ENCODE measurements at places on chromosomes 3 and 15. TPM values are rescaled to one million over a fixed set of nuclear protein-coding genes. Genes with fewer than 3 reads are reported as not detected.

The VWA5B2 gene
- not detected for total RNA-seq

DNA sequence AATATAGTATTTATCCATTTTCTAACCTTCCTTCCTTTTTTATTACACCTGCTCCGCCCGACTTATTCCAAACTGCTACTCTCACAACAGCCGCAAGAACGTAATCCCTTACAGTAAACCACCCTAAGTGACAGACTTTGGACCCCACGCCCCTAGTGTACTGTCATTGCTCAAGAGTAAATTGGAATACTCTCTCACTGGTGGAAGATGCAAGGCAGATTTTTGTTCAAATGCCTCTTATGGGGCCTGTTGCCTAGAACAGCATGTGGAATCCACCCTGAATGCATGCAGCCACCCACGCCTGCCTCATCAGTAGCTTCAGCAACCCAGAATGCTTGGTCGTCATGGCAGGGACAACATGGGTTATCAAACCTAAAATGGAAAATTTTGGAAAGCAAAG is 226.2 kb upstream of the ST8SIA2 start:
- DNase-seq = no peak

DNA sequence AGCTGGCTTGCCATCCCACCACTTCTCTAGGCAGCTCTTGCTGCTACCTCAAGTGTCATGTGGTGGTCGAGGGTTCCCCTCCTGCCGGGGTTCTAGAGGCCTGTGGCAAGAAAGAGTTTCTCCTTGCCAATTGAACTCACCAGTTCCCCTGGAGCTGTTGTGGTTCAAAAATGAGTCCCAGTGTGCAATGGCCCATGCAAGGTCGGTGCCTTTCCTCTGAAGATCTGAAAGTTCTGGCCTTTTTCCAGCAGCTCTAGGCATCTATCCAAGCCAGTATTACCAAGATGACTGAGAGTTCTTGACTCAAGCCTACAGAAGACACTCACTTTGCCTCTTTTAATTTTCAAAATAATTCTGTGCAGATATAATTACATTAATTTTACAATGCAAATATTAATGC is 163.6 kb downstream of the KCNMB2 start:
- no peak for DNase-seq

The MUC13 gene
- total RNA-seq = not detected

The SCN11A gene
- total RNA-seq = 0.08 TPM

The REC114 gene
- 4.6 TPM for total RNA-seq

- no peak for DNase-seq
These were observed 12.5 kb upstream of the FAM174B start for GRCh38 chr15:92667970-92668485.

The RTF1 gene
- 21.4 TPM for total RNA-seq

GRCh38 chr15:101810876-101811275 is 1.1 kb upstream of the OR4F15 start:
- no peak for DNase-seq

- DNase-seq = no peak
These were observed 8.4 kb upstream of the MYO1E start for GRCh38 chr15:59380902-59381610.

- DNase-seq = no peak
These were observed 29.1 kb downstream of the PTX3 start for GRCh38 chr3:157465741-157466140.

DNA sequence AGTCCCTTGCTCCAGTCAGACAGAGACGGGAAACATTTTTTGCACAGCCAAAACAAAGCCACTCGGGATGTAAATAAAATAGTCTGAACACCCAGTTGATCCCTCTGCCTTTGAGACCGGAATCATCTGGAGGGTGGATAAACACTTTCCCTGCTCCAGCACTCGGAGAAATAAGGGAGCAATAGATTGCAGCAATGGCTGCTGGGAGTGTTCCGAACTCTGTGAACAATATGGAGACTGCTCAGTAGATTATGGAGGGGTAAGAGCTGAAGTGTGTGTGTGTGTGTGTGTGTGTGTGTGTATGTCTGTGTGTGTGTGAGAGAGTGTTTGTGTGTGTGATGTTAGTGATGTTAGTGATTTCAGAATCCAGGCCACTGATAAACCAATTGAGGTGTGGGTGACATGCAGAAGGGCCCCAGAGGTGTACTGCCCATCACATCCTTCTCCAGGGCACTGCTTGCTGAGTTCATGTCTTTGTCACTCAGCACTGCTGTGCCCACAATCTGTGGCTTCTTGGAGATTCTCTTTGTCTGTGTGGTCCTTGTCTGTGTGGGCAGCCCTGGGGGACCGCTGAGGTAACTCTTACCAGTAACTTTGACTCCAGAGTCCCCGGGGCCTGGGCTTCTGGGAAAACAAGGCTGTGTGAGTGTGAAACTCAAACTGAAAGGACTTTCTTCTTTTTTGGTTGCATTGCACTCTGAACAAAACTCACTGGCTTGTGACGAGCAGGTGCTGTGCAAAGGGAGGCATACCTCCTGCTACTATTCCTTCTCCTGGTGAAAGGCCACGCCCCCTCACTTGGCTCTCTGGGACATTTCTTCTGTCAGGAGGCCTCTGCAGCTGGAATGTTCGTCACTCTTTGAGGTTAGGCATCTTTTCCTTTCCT is 23.0 kb downstream of the CRYGS start:
- no peak for DNase-seq

The ATP13A5 gene
- total RNA-seq = not detected

Data from right atrium auricular region (tissue), 2 donors.